CD4-positive, alpha-beta T cell treated with Interleukin-12 subunit alpha and Interleukin-12 subunit beta, for 1 hour (primary cell): ENCODE measurements at places on chromosomes 16 and 17.

DNA sequence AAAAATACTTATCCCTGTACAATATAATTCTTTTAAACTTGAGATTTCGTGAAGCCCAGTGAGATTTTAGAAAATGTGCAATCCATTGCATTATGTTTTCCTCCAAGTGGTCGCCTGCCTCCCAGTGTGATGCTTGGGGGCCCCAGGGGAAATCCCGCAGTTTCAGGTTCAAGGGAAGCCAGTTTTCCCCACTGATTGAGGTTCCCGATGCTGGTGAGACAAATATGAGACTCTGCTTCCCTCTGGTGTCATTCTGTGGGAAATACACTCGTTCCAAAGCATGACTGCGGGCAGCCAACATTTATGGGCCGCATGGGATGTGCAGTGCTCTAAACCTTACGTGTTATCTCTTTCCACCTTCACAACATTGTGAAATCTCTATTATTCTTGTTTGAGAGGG is 200.8 kb downstream of the PRKCB start:
- DNase-seq: peak; percentile 55

DNA sequence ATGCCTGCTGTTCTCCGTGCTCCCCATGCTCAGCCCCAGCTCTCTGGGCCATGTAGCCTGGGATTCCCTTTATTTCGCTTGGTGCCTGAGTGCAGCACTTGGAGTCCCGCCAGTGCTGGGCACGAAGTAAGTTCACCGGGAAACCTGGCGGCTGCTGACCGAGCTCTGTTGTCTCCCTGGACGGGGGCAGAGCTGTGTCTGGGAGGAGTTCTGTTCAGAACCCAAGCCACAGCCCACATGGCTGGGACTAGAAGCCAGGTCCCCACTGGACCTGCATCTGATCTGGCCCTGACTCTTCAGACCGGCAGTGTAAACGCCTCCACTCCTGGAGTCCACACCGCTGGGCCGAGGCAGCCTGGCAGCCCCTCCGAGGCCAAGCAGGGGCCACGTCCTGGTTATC is 37.5 kb upstream of the CIBAR2 start:
- DNase-seq: no peak

- DNase-seq: no peak
Measured at GRCh38 chr17:75086496-75087181, 1.1 kb upstream of the SLC16A5 start.

DNA sequence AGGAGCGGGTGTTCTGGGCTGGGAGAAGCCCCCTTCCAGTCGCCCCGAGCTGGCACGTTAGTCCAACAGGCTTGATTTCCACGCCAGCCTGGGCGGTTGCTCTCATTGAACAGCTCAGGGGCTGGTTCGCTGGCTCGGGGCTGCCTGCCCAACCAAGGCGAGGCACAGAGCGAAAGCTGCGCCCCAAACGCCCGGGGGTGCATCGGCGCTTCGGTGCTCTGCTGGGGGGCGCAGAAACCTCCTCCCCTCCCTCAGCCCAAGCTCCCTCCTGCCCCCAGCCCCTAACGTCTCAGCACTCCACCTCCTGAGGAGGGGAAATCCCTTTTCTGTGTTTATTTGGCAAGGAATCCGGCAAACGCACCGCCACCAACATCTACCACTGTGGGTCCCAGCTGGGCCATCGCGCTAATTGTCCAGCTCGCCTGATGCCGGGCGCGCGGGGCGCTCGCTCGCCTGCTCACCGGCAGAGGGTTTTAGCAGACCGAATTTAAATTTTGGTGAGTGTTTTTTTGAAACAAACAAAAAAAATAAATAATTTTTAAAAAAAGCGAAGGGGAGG is 29.5 kb upstream of the RBFOX1 start:
- no peak for DNase-seq

- no peak for DNase-seq
Measured at GRCh38 chr16:8678068-8678927, 3.9 kb downstream of the ABAT start.

DNA sequence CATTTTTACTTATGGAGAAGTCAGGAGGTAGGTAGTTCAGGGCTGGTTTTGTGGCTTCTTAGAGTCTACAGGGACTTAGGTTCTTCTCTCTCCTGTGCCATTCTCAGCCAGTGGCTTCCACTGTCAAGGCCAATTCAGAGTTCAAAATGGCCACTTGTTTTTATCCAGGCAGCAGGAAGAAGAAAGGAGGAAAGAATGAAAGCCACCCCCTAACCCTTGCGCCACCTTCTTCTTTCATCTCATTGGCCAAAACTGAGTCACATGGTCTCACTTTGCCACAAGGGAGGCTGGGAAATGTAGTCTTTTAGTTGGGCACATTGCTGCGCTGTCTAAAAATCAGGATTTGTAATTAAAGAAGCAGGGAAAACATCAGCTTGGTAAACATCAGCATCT is 60.8 kb upstream of the MED9 start:
- peak; percentile 48 for DNase-seq

- DNase-seq: no peak
Measured at GRCh38 chr16:11901091-11901490, 14.7 kb downstream of the GSPT1 start.

DNA sequence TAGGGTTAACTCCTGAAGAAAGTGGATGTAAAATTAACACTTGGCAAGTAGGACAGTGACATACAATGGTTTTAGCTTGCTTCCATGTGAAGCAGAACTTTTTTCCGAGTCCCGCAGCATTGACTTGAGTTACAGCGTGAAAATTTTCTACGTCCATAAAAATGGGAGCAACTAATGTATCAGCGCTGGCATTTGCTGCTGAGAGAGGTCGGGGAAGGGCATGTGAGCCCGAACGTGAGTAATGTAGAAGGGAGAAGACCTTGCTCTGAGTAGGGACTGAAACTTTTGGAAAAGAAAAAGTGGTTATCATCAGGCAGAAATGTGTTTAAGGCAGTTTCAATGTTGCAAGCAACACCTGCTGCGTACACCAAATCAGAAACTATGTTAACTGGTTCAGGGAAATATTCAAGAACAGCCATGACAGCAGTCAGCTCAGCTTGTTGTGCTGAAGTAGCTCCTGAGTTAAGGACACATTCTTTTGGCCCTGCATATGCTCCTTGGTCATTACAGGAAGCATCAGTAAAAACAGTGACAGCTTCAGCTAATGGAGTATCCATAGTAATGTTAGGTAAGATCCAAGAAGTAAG is 70.9 kb upstream of the ARL4D start:
- no peak for DNase-seq

DNA sequence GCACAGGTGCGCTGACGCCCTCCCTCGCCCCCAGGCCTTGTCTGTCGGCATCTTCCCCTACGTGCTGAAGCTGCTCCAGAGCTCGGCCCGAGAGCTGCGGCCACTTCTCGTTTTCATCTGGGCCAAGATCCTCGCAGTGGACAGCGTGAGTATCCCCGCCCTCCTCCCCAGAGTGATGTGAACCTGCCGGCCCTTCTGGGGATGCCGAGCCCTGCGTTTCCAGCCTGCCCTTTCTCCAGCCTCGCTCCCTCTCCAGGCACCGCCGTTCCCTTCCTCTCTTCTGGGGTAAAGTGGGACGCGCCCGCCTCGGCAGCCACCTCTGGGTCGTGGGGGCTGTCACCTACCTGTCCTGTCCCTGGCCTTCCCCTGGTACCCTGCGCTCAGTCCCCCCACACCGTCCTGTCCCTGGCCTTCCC is 133.9 kb upstream of the CHMP6 start:
- DNase-seq: no peak

- no peak for DNase-seq
Measured at GRCh38 chr16:88360999-88361398, 21.8 kb upstream of the ZNF469 start.

GRCh38 chr17:82972836-82973372 is 106.5 kb upstream of the METRNL start:
- no peak for DNase-seq

- DNase-seq: no peak
Measured at GRCh38 chr17:6497496-6498221, 53.4 kb downstream of the PIMREG start.

GRCh38 chr17:38572669-38573365 is 32.9 kb downstream of the SRCIN1 start:
- DNase-seq: no peak

GRCh38 chr16:23006380-23006779 is 142.9 kb downstream of the USP31 start:
- DNase-seq: no peak

GRCh38 chr17:80770881-80771611 is 220.6 kb upstream of the CHMP6 start:
- DNase-seq: no peak

DNA sequence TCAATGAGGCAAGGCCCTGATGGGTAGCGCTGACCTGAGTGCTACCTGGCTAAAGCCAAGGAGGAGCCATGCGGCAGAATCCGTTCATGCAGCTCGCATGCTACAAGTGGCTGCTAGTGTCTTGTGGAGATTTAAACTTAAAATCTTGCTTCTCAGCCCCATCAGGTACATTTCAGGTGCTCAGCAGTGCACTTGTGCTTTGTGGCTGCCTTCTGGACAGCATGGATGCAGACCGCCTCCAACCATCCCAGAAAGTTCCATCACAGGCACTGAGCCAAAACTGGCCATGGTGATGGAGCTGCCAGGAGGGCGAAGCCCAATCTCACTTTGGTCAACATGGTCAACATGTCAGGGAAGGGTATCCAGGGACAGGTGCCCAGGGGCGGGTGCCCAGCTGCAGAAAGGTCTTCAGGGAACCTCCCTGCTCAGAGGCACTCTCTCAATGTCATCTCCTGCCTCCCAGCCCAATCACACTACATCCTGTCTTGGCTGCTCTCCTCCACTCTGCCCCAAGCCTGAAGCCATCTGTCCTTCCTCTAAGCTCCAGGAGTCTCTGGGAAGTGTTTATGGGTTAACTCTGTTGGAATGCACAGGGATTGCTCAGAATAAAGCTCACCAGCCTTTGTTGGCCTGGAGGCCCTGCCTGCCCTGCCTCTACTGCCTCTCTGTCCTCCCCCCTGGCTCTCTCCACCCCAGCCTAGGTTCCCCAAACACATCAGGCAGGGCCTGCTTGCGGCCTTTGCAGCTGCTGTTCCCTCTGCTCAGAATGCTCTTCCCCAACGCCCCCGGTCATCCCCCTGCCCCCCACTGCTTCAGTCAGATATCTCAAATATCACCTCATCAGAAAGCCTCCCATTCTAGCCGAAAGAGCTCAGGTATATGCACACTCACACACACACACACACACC is 18.3 kb upstream of the TNFRSF13B start:
- no peak for DNase-seq

DNA sequence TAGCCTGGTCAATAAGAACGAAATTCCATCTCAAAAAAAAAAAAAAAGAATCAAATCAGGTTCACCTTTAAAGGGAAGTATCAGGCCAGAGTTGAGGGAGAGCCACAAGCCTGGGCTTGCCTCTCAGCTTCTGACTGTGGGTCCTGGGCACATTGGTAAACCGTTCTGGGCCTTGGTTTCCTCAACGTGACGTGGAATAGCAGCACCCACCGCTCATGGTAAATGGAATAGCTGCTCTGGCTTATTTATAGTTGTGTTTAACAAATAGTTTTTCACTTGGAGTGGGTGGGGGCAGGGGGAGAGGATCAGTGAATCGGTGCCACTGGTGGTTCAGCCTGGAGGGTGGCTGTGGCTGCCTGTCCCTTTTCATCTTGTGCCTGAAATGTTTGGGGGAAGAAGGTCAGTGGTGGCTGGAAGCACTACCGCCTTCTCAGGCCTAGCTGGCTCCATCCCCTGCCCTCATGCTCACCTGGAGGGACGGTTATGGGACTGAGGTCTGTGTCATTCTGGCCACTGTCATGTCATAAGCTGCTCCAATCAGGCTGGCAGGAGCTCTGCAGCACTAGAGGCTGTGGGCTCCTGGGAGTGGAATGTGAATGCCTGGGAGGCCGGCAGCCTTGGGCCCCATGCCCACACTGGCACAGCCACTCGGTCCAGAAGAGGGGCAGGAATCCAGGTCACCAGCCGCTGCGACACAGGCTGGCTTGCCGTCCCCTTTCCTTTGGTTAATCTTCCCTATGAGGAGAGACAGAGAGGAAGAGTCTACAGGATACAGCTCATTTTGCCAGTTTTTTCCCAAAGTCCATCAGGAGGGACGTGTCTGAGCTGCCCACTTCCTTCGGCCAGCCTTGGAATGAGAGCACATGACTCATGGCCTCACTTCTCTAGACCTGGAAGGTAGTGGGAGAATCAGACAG is 27.0 kb downstream of the CCR7 start:
- no peak for DNase-seq

GRCh38 chr17:44297975-44298374 is 10.4 kb upstream of the RUNDC3A start:
- DNase-seq: no peak

DNA sequence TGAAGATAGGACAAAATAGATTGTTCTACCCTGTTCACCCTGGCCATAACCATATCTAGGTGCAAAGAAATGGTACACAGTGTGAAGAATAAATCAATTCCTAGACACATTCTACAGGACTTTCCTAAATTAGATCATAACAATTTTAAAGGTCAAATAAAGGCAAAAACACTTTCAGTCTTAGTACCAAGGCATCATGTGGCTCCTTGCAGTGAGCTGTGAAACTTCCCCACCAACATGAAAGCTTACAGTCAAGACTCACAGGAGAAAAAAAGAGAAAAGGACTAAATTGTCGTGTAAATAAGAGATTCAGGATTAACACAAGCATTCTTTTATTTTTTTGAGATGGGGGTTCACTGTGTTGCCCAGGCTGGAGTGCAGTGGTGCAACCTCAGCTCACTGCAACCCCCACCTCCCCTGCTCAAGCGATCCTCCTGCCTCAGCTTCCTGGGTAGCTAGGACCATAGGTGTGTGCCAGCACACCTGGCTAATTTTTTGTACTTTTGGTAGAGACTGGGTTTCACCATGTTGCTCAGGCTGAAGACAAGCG is 14.2 kb downstream of the NSMCE1 start:
- DNase-seq: no peak

GRCh38 chr17:78862073-78863023 is 21.7 kb upstream of the USP36 start:
- DNase-seq: no peak

- DNase-seq: no peak
Measured at GRCh38 chr17:72266112-72266775, 145.4 kb downstream of the SOX9 start.
